Transverse colon (tissue), 4 donors: ENCODE measurements at places on chromosomes 7 and 10.
A peak's percentile ranks its signal among the peaks of the same experiment; 100 is the strongest.

- DNase-seq, result no peak
Observed at GRCh38 chr10:110074758-110075671, 67.2 kb downstream of the ADD3 start.

GRCh38 chr10:104479906-104480593, 126.4 kb downstream of the CFAP58 start:
- no peak for DNase-seq

- no peak for DNase-seq
Observed at GRCh38 chr7:138449580-138449979, 10.5 kb upstream of the TRIM24 start.

DNA sequence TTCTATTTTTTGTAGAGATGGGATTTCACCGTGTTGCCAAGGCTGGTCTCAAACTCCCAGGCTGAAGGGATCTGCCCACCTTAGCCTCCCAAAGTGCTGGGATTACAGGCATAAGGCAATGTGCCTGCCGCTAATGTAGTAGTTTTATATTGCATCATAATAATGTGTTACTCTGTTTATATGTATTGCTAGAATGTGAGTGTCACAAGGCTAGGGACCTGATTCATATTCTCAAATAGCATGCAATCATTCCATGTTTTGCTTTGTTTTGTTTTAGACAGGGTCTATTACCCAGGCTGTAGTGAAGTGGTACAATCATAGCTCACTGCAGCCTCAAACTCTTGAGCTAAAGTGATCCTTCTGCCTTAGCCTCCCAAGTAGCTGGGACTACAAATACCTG, 13.5 kb downstream of the CCL26 start:
- DNase-seq, result no peak

DNA sequence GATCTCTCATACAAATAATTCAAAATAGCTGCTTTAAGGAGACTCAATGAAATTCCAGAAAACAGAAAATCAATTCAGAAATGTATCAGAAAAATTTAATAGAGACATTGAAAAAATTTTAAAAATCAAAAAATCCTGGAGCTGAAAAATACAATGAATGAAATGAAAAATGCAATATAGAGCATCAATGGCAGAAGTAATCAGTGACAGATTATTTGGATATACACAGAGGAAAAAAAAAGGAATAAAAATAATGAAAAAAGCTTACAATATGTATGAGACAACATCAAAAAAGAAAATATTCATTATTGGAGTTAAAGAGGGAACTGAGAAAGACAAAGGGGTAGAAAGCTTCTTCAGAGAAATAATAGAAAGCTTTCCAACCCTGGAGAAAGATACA, 122.9 kb upstream of the KLF14 start:
- DNase-seq, result no peak

- no peak for DNase-seq
Observed at GRCh38 chr10:19576576-19576975, 239.7 kb upstream of the PLXDC2 start.

GRCh38 chr10:77319557-77319956, 318.1 kb downstream of the KCNMA1 start:
- no peak for DNase-seq

DNA sequence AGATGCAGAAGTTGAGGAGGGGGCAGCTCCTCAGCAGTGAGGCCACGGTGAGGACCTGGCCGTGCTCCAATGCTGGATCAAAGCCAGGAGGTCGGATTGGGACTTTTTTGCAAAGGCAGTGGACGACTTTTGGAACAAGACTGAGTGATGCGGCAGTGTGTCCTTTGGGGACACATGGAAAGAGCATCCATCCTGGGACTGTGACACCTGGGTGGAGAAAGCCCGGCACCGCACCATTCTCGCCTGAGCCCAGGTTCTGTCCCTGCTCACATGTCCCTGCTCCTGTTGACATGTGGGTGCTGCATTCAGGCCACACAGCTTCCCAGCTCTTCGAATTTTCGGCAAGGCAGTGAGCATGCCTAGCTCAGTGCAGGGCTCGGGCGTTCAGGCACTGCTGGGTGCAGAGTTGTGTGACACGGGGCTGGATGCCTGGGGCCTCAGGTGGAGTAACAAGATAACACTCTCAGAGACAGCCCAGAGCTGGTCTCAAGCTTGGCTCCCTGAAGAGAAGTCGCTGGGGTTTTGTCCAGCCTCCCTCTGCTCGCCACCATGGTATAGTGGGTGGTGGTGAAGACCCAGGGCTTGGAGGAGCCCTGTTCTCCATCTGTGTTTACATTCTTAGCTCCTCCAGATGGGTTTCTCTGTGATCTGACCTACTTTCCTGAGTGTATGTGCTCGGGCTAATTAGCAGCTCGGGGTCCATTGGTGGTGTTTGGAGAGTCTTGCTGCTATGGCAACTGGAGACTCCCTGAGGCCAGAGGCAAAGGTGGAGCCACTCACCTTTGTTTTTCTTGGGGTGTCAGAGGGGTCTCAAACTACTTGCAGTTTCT, 111.7 kb upstream of the BTBD16 start:
- DNase-seq, result no peak

DNA sequence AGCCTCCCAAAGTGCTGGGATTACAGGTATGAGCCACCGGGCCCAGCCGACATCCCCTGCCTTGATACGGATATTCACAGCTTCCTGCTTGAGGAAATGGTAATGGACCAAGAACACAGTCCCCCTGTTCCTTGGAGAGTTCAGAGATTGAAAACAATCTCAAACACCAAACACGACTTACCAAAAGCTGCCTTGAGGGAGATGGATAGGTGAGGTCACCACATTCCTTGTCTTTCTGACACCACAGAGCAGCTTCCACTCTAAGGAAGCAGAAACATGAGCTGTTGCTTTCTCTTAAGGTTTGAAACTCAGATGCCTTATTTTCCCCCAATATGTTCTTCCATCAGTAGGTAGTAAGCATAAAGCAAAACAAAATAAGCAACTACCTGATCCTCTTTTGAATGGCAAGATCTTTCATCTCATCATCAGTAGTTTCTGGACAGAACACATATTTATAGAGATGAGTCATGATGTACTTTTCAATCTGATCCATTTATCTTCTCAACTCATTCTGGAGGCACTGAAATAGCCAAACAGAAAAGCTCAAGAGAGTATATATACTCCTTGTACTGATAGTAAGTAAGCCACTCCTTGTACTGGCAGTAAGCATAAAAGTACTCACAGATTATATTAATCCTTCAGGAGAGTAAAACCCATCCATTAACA, 199.1 kb upstream of the KCTD7 start:
- DNase-seq, result no peak

DNA sequence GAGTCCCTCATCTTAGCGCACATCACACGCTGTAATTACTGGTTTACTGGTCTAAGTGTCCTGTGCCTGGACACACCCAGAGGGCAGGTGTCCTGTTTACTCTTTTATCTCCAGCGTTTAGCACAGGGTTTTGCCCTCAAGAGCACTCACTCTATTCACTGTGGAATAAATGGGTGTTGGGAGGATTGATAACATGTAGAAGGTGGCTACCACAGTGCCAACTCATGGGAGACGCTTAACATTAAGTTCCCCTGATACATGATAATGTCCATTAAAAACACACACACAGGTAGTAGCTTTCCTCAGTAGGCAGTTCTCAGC, 96.1 kb upstream of the EFCAB10 start:
- DNase-seq, result no peak

- DNase-seq, result no peak
Observed at GRCh38 chr10:58547963-58548362, 35.3 kb downstream of the BICC1 start.

DNA sequence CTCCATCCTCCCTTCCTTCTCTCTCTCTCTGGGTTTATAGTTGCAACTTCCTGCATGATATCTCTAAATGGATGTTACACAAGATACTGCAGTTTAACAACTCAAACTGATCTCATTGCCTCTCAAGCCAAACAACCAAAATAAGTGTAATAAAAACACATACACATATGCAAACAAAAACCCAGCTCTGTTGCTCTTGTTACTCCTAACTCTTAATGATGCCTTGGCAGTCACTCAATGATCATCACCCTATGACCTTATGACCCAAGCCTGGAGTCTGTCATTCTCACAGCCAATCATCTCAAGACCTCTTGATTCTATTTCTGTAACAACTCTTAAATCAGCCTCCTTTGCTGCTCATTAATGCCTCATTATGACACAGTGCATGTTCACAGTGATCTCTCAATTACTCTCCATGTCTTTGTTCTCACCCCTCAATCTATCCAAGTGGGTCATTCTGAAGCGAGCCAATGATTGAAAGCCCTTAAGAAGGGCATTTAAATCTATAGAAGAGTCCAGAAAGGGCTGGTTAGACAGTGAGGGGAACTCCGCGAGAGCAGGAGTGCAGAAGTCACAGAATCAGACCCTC, 210.9 kb downstream of the INHBA start:
- DNase-seq, result no peak

DNA sequence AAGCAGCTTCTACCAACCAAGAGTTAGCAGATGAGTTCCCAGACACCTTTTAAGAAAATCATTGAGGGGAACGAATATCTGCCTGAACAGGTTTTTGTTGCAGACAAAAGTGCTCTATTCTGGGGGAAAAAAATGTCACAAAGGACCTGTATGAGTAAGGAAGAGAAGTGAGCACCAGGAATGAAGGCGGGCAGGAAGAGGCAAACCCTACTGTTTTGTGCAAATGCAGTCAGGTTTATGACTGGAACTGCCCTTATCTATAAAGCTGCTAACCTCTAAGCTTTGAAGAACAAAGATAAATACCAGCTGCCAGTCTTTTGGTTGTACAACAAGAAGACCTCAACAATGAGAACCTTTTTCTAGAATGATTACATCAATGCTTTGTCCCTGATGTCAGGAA, 292.4 kb upstream of the SP4 start:
- no peak for DNase-seq

DNA sequence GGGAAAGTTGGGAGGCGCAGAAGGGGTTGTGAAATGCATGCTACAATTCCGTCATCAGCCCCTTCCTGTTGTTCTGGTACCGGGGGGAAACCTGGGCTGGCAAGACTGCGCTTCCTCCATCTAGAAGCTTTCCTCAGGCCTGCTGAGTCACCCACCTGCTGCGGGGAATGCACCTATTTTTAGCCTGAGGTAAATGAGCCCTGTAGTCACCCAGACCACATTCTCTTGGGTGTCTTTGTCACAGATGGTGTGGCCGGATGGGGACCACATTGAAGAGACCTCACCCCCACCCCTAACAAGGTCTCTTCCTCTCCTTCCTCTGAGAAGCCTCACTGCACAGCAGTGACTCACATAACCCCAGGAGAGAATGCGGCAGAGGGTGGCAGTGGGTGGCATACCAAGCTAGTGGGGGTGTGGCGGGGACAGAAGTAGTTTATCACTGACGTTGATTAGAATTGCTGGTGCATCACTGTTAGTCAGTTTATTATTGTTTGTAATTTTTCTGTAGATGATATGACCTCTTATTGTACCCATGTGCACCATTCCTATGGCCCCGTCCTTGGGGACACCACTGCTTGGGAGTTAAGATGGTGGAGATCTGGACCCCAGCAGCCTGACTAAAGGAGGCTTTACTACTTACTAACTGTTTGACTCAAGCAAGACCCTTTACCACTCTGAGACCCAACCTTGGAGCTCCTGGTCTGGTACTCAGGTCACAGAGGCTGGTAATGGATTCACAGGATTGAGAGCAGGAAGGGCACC, 83.0 kb upstream of the DUSP5 start:
- peak; percentile 80 for DNase-seq

- DNase-seq, result no peak
Observed at GRCh38 chr7:49513911-49514310, 259.5 kb upstream of the VWC2 start.

DNA sequence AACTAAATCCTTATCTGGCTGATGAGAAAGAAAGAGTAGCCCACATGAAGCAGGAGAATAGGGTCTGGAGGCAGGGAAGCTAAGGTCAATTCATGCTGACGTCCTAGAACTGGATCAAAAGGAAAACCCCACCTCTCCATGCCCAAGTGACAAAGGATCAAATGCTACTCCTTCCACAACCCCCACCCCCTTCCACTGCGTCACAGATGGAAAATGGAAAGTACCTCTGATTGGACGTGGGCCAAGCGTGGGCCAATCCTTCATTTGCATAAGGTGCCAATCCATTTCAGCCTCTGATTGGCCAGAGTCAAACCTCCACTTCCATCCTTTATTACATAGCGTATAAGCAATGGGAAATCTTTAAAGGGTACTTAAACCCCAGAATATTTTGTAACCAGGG, 431.3 kb upstream of the ETV1 start:
- no peak for DNase-seq

DNA sequence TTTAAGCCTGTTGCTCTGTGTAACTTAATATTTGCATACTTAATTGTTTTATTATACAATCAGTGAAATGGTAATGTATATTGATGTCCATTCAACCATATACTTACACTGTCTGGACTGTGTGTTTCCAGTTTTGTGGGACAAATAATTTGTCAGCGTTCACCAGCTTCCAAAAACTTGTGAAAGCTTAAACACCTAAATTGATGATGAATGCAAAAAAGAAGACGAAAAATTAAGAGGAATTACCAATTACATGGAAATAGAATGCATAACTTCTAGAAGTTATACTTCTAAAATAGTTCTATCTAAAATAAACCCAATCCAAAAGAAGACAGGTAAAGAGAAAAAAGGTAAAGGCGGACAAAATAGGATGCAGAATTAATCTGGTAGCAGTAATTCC, 155.0 kb upstream of the FZD1 start:
- DNase-seq, result no peak

DNA sequence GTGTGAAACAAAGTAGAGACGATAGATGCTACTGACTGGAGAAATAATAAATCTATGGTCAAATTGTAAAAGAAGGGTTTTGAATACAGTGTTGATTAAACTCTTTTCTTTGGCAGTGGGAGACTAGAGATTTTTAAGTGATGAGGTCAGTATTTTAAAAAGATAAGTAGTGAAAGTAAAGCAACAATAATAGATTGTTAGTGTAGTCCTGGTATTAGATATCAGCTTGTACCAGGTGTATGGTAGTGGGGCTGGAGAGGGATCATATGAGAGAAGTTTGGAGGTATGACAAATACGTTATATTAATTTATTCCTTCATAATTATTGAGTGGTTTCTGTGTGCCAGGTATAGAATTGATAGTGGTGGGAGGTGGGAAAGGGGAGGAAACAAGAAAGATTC, 25.2 kb downstream of the PHTF2 start:
- no peak for DNase-seq

DNA sequence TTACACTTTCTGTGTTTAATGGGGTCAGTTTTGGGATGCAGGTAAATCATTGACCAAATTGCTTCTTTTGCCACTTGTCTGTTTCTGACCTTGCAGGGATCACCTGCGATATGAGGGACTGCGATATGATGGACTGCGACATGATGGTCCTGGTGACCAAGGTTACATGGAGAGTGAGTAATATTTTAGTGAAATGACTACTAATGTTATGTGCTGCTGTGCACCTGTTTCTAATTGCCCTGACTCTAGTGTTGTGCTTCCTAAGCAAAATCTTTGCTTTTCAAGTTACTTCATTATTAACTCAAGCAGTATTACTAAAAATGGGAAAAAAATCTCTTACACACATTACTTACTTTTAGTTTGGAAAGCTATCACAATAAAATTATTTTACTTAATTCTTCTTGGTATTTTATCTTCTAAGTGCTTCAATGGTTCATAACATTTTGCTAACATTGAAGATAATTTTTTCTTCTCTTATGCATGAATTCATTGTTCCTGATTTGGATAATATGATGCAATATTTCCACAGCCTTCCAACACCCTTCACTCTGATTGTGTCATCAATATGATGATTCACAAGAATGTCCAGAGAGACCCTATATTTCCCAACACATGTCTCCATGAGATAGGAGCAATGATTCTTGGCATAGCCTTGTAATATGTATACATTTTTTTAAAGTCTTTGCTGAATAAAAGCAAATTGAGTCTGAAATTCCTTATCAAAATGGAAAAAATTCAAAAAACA, 306.2 kb upstream of the AKR1E2 start:
- no peak for DNase-seq
